CD8-positive, alpha-beta memory T cell (primary cell): ENCODE measurements at places on chromosomes 16 and 17. TPM values are rescaled to one million over a fixed set of nuclear protein-coding genes. Genes with fewer than 3 reads are reported as not detected.

CAPNS2 gene
- not detected for total RNA-seq

LGALS9B gene
- not detected for total RNA-seq

KRTAP9-8 gene
- not detected for total RNA-seq

USP31 gene
- total RNA-seq, result 8.2 TPM

USB1 gene
- 66.6 TPM for total RNA-seq

CHST4 gene
- total RNA-seq, result not detected

CCDC200 gene
- 0.33 TPM for total RNA-seq

CLEC3A gene
- total RNA-seq, result not detected

CCL4 gene
- 1,703 TPM for total RNA-seq

FBXW10 gene
- 0.09 TPM for total RNA-seq

ZSWIM7 gene
- total RNA-seq, result 12.2 TPM

KRT33A gene
- total RNA-seq, result not detected

PRPSAP2 gene
- 51.6 TPM for total RNA-seq

MSLN gene
- total RNA-seq, result not detected

KRT12 gene
- not detected for total RNA-seq

CCL11 gene
- not detected for total RNA-seq

CACNA1H gene
- 0.42 TPM for total RNA-seq

KCNJ18 gene
- not detected for total RNA-seq

PLCG2 gene
- total RNA-seq, result 14.2 TPM
